ENCODE measurements at places on chromosomes 1 and 21. TPM values are rescaled to one million over a fixed set of nuclear protein-coding genes. Genes with fewer than 3 reads are reported as not detected.

GRCh38 chr21:44402323-44403105 is 49.1 kb downstream of the TRPM2 start:
- DNase-seq, result no peak

DNA sequence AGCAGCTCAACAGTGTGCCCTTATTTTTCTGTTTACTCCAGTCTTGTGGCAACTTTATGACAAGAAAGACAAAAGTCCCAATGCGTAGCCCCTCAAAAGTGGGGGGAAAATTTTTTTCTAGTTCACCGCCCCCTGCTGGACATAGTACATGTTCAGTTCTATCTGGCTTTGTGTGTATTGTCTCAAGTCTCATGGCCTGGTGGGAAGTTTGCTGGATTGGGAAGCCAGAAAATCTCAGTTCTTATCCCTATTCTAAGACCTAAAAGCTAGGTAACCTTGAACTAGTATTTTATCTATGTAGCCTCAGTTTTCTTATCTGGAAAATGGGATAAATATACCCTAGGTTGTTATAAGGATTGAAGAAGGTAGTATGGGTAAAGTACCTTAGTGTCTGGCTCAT is 55.8 kb upstream of the LDLRAP1 start:
- DNase-seq, result no peak

DNA sequence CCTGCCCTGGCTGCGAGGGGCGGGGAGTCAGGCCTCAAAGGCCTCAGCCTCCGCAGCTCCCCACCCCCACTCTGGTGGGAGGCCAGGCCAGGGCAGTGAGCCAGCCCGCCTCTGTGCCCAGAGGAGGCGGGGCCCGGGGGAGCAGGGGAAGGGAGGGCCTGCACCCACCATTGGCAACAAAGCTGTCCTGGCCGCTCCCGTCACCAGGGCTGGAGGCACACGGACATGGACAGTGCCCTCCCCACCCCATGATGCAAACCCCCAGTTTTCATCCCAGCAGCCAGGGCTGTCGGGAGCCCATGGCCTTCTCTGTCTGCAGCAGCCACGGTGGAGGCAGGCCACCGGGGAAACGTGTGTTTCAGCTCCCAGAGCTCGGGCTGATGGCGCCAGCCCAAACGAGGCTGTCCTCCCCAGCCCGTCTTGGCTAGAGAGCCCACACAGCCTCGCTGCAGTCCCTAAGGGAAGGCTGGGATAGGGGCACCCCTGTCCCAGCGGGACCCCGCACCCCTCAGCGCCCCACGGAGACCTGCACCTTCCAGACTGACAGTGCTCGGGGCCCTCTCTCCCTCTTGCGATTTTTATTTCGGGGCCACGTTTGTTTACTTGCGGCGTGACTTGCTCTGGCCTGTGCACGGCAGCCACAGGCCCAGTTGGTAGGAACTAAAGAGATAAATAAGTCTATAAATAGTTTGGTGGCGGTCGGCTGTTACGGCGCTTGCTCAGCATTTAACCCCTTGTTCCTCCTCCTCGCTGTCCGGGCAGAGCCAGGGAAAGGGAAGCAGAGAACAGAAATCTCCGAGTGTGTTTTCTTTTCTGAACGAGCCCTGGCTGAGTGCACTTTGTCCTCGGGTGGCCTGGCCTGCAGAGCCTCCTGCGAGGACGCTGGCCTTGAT is 101.8 kb downstream of the PRDM16 start:
- DNase-seq, result peak; percentile 59

- DNase-seq, result peak; percentile 57
Measured at GRCh38 chr1:245807306-245807705, 652.5 kb downstream of the KIF26B start.

GRCh38 chr1:2233997-2234761 is 6.1 kb downstream of the SKI start:
- DNase-seq, result peak; percentile 64

DNA sequence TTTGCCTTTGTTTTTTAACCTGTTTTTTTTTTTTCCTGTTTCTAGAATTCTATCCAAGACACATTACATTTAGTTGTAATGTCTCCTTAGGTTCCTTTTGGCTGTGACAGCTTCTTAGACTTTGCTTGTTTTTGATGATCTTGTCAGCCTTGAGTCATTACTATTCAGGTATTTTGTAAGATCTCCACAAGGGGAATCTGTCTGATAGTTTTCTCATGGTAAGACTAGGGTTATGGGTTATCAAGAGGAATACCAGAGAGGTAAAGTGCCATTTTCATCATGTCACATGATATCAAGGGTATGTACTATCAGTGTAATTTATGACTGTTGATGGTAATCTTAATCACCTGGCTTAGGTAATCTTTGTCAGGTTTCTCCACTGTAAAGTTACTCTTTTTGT is 99.1 kb upstream of the GFI1 start:
- no peak for DNase-seq

GRCh38 chr21:20329636-20330035 is 668.6 kb upstream of the NCAM2 start:
- no peak for DNase-seq

KRTAP13-4 gene
- total RNA-seq, result not detected

C8A gene
- not detected for total RNA-seq

- DNase-seq, result peak; percentile 41
Measured at GRCh38 chr1:205748403-205749233, 1.4 kb downstream of the NUCKS1 start.

DNA sequence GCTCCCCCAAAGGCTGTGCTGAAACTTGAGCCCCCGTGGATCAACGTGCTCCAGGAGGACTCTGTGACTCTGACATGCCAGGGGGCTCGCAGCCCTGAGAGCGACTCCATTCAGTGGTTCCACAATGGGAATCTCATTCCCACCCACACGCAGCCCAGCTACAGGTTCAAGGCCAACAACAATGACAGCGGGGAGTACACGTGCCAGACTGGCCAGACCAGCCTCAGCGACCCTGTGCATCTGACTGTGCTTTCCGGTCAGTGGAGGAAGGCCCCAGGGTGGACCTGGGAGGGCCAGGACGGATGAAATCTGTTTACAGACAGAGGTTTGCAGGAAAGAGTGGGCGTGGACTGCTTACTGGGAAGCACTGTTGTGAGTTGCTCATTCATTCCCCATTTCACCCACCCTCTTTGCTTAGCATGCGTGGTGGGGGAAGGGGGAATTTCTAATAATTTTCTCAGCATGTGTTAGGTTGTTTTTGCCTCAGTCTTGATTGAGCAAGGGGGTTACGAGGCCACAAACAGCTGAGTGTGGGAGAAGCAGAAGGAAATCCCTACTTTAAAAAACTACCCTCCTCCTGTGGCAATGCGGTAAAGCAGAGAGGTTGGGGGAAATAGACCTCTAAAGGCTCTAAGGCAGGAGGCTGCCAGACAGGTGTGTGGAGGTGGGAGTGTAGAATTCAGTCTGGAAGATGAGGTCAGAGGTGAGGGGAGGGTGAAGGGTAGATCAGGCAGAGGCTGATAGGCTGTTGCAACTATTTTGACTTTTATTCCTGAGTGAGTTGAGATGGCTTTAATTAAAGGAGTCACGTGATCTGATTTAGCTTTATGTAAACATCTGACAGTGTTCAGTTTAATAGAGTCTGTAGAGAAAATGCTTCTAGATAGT is 1.3 kb downstream of the FCGR2A start:
- DNase-seq, result no peak

- DNase-seq, result no peak
Measured at GRCh38 chr1:228852024-228852423, 116.7 kb downstream of the RHOU start.

- no peak for DNase-seq
Measured at GRCh38 chr1:59055908-59056719, 240.8 kb upstream of the FGGY start.

DNA sequence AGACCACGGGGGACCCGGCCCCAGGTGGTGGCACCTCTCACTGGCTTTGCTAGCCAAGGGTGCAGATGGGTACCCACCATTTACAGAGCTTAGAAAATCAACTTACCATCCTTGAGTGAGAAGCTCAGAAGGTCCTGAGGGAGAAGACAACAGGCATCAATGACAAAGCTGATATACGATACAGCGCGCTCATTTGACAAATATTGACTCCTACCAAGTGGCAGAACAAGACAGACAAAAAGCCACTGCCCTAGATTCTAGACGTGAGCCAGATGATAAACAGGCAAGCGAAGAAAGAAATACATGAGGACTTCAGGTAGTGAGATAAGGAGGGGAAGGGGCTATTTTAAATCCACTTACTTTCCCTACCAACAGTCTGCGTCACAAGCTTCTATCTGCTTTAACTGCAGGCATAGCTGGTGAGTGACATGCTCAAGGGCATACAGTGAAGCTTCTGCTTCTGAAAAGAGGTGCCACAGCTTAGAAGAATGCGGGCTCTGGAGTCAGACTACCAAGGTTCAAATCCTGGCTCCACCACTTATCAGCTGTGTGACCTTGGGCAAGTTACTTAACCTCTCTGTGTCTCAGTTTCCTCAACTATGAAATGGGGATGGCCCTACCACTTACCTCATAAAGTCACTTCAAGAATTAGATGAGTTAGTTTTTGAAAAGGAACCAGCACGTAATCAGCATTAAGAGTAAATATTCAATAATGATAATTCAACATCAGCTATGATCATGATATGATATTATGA is 29.1 kb downstream of the TMCO4 start:
- DNase-seq, result no peak

GRCh38 chr1:234965111-234965510 is 163.5 kb downstream of the TOMM20 start:
- DNase-seq, result no peak

GCSAML gene
- total RNA-seq, result 3.8 TPM

GRCh38 chr1:12372761-12373160 is 142.9 kb downstream of the VPS13D start:
- DNase-seq, result no peak

DNA sequence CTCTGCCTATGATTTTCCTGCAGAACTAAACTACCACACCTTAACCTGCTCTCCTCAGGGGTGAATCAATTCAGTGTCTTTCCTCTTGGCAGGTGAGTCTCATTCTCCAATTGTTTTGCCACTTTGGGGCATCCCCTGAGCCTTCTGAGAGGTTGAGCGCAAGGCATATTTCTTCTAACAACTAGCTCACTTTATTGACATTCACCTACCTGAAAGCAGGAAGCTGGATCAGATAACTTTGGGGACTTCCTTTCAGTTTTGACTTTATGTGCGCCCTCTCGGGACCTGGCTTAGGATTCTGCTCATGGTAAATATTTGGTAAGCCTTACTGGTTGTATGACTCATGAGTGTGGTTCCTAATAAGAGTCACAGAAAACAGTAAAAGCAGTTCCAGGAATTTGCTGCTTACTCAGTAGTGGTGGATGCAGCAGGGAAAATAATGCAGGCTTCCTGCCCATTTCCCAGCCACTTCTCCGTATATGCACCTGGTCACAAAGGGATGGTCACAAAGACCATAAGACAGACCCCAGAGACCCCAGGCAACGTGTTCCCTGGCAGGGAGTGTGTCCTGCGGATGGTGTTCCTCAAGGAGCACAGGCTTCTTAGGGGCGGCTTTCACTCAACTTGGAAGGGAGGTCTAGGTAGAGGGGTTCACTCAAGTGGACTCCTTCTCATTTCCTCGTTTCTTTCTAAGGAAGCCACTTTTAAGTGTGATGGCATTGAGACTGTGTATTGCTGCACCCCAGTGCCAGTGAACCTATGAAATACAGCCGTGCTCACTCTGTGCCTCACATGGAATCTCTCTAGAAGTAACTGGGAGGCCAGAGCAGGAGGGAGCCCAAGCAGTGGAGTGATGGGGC is 22.0 kb upstream of the BATF3 start:
- DNase-seq, result peak; percentile 59

LIPI gene
- not detected for total RNA-seq

KCNE2 gene
- total RNA-seq, result not detected

GRCh38 chr1:6423321-6423999 is 1.1 kb upstream of the ESPN start:
- DNase-seq, result peak; percentile 84

DNA sequence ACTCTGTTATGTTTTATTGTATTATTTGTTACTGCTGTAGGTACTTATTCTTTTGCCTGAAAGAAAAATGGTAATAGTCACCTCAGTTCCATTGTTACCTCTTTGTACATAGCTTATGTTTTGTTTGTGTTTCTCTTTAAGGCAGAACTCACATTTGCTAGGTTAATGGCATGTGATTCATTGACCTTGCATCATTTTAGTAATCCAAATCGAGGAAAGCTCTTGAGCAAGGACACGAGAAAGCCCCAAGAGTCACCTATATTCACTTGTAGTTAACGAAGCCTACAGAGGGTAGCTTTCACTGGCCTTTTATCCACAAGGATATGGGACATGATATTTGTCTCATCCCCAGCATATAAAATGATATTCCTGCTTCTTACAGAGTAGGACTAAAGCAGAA is 1765.2 kb downstream of the NCAM2 start:
- DNase-seq, result no peak

DNA sequence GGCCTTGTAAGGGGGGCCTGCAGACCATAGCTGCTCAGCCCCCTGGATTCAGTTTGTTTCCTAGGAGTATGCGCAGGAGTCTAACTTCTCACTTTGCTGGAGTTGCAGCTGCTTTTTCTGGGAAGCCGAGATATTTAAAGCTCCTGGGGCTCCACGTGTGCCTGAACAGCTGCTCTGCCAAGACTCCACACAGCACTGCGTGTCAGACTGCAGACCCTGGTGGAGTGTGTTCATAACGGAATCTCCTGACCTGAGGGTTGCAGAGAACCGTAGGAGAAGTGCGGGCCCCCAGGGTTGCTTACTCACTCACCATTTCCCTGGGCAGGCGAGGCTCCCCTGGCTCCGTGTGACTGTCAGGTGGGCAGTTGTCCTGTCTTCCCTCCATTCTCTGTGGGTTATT is 474.3 kb upstream of the TMPRSS15 start:
- DNase-seq, result no peak

GRCh38 chr21:28834335-28835238 is 158.1 kb downstream of the LTN1 start:
- DNase-seq, result no peak

LAPTM5 gene
- 0.21 TPM for total RNA-seq

LPAR3 gene
- total RNA-seq, result 1.4 TPM

SPRR2E gene
- not detected for total RNA-seq

Measured in Daoy (cell line).